ENCODE measurements at places on chromosomes 11 and 22.

DNA sequence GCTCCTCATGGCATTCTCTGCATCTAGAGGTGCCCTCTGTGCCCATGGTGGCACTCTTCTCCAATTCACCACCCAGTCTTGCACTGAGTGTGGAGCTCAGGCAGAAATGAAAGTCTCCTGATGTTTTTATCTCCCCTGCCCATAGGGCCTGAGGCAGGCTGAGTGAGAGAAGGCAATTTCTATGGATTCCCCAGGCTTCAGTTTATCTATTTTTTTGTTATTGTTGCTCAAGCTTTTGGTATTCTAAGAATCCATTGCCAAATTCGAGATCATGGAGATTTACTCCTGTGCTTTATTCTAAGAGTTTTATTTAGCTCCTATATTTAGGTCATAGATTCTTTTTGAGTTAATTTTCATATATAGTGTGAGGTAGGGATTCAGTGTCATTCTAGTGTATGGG, 40.7 kb downstream of the TSPAN18 start:
- DNase-seq: no peak

GRCh38 chr22:45164270-45165088, 754 bp downstream of the NUP50 start:
- DNase-seq: no peak

- no peak for DNase-seq
Observed at GRCh38 chr11:15907806-15908205, 448.5 kb downstream of the SOX6 start.

DNA sequence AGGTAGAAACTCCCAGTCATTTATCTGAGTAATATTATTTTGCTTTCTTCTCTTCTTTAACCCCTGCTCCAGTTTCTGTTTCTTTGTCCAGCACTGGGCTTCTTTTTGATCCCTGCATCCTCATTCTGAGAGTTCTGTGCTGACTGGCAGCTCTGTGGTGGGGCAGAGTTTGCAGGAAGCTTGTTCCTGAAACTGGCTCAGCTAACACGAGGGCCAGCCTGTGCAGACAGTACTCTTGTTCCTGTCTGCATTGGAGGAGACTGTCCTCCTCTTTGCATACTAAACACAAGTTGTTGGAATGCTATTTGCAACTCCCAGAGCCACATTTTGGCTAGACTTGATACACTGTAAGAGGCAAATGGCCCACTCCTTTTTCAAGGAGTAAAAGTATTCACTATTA, 93.1 kb upstream of the HORMAD2 start:
- no peak for DNase-seq

GRCh38 chr11:64003807-64004589, 17.8 kb downstream of the OTUB1 start:
- no peak for DNase-seq

DNA sequence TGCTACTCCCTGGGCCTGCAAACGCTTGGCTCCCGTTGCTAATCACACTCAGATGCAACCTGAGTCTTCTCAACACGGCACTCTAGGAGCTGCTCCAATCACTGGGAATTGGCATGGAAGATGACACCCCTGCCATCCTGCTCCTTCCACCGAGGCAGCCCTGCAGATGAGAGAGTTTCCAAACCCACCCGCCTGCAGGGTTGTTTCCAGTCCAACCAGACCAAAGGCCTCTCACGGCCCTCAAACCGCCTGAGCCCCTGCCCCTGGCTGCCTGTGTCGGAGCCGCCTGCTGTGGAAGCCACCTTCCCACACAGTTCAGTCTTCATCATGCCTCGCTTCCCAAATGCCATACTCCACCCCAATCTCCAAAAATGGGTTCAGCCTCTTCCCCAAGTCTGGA, 36.8 kb upstream of the TP53I11 start:
- no peak for DNase-seq

- no peak for DNase-seq
Observed at GRCh38 chr22:32325811-32326237, 31.8 kb upstream of the RFPL3 start.

GRCh38 chr11:122749005-122749687, 89.2 kb upstream of the CRTAM start:
- DNase-seq: peak; percentile 48

- no peak for DNase-seq
Observed at GRCh38 chr11:12420040-12420439, 42.7 kb downstream of the PARVA start.

GRCh38 chr11:81897639-81898038, 836.0 kb downstream of the FAM181B start:
- DNase-seq: no peak

- DNase-seq: no peak
Observed at GRCh38 chr11:113928311-113928710, 23.7 kb downstream of the HTR3B start.

- DNase-seq: no peak
Observed at GRCh38 chr11:67301313-67301921, 1.9 kb upstream of the SSH3 start.

DNA sequence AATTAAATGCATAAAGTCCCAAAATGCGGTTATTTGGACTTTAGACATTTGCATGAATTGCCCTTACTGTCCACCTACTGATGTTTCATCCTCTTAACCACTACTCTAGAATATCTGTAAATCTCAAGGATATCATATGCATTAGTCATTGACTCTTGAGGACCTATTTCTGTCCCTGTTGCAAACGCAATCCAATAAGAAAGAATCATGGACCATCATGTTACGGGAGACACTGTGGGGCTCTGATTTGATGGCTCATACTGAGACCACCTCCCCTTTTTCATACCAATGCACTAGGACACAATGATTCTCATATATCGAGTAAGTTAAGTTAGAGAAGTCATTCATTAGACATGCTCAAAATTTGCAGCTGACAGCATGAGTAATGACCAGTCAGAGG, 14.4 kb downstream of the POU2AF2 start:
- no peak for DNase-seq

DNA sequence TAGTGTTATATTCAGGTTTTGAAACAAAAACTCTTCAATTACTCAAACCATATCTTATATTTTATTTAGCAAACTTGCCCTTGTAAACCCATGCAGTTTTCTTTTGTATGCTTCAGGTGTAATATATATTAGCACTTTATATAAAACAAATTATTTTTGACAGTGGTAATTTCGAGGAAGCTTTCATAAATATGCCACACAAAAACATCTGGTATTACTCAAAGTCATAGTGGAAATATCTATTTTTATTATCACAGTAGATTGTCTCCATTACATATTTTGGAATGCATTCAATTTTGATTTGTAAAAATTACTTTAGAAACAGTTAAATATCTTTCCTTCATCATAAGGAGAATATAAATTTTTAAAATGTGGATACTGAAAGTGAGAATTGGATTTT, 89.1 kb upstream of the FIBIN start:
- no peak for DNase-seq

DNA sequence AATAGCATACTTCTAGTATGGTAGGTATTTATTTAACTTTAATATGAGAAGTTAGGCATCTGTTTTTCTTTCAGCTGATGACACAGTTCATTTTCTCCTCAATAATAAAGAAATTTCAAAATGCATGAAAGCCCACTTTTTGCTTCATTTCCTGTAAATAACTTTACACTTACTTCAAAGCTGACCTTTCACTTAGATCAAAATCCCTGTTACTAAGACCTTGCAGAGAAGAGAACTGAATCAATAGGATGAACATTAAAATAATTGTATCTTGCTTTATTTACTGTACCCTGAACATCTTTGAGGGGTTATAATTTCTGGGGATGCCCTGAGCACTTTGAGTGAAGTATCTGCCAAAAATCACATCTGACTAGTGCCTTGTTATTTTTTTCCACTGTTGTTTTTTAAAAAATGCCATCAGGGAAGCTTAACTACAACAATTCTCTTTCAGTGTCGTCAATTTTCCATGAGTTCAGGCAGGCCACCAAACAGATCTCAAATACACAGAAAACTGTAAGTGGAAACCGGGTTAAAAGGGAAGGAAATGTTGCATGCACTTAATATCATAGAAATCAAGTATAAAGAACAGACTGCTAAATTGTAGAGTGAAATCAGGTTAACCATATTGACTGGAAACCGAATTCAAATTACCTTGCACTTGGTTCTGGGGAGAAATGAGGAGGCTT, 206.2 kb downstream of the MAML2 start:
- peak; percentile 2 for DNase-seq

DNA sequence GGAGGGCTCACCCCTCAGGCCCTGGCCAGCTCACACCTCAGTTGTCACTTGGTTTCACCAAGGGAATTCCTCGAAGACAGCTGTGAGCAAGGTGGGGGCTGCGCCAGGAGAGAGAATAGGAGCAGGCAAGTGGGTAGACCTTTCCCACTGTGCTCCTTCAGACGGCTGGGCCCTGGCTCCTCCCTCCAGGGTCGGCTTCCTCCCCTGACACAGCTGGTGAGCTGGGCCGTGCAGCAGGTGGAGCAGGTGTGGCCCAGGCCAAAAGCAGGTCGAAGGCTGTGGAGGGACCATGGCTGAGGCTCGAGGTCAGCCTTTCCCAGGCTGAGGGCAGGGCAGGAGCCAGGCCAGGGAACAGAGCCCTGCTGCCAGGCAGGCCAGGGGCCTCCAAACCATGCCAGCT, 12.5 kb upstream of the MYRF start:
- no peak for DNase-seq

DNA sequence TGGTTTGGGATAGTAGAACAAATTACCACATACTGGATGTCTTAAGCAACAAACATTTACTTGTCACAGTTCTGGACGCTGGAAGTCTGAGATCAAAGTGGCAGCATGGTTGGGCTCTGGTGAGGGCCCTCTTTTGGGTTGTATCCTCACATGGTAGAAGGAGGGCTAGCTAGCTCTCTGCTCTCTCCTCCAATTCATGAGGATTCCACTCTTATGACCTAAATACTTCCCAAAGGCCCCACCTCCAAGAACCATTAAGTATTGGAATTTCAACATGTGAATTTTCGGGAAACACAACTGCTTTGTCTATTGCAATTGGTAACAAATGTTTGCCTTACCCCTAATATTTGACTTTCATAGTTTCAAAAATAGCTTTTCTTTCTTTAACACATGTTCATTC, 52.6 kb downstream of the MUC15 start:
- DNase-seq: no peak

DNA sequence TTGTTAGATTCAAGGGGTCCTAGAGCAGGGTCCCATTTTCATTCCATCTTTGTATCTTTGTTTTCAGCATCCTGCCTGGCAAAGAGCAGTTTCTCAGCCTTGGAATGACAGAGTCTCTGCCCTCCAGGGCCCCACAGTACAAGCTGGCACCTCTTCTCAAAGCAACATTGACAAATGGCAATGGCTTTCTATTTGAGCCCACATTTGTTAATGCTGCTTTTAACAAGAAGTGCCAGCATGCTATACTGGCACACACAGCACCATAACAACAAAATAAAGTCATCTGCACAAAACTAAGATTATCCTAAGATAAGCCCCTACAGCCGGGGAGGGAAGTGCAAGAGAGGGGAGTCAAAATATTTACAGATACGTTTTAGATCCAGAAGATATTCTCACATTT, 309.7 kb upstream of the C11orf87 start:
- no peak for DNase-seq

DNA sequence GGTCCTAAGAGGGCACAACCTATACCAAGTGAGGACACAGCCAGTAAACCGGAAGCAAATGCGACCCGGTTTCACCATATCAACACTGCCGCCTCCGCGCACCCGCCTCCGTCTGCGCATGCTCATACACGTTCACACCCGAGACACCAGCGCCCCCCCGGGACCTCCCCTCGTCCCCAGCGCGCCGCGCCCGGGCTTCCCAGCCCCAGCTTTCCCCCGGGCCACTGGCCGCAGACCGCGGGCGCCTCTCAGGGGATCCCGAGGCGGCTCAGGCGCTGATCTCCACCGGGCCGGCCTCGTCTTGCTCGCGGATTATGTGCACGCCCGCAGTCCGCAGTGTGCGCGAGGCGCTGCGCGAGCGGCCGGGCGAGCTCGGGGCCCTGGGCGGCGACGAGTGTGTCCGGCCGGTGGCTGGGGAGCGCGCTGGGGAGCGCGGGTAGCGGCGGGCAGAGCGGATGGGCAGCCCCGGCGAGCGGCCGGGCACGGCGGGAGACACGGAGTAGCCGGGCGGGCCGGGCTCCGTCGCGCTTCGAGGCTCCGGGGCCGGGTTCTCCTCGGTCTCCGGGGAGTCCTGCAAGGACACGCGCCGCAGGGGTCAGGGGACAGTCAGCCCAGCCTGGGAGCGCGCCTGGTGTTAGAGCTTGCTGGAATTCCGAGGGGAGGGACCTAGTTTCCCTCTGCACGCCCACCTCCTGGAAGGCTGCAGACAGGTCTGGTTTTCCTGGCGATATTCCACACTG, 2.0 kb downstream of the HEPN1 start:
- DNase-seq: no peak

- no peak for DNase-seq
Observed at GRCh38 chr22:28329186-28330073, 350.2 kb downstream of the TTC28 start.

GRCh38 chr11:125343718-125344131, 152.3 kb downstream of the FEZ1 start:
- no peak for DNase-seq

DNA sequence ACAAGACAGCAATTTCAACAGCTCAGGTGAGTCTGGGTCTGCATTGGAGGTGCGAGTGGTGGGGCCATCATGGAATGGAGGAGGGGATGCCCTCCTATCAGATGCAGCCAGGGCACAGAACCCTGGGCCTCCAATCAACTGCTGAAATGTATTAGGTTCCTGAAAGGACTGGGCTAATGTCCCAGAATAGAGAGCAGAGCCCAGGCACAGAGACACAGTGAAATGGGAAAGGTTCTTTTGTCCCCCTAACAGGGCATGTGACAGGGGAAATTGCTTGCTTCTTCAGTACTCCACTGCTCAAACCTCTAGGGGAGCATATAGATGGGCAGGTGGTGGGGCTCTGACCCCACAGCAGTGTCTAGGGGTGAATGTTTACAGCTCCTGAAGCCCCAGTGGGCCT, 87.3 kb upstream of the CLPB start:
- DNase-seq: no peak

DNA sequence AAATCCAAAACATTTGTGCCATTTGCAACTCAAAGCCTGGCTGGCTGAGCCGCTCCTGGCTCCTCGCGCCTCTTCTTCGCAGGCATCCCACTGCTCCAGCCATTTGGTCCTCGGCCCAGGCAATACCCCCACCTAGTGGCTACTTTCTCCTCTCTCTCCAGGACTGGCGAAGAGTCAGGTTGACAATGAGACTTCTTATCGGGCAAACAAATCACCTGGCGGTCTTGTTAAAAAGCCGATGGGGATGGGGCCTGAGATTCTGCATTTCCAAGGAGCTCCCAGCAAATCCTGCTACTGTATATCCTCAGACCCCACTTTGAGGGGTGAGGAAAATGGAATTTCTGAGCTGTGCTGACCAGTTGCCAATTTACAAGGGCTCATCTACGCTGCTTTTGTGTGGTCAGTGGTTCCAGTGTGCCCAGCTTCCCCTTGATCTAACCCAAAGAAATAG, 89.0 kb downstream of the ISX start:
- DNase-seq: peak; percentile 50

GRCh38 chr11:27770576-27770975, 70.3 kb upstream of the BDNF start:
- DNase-seq: peak; percentile 30

Measured in PC-9 (cell line).